Daoy (cell line): ENCODE measurements at places on chromosomes 16 and 17. TPM values are rescaled to one million over a fixed set of nuclear protein-coding genes. Genes with fewer than 3 reads are reported as not detected.

DNA sequence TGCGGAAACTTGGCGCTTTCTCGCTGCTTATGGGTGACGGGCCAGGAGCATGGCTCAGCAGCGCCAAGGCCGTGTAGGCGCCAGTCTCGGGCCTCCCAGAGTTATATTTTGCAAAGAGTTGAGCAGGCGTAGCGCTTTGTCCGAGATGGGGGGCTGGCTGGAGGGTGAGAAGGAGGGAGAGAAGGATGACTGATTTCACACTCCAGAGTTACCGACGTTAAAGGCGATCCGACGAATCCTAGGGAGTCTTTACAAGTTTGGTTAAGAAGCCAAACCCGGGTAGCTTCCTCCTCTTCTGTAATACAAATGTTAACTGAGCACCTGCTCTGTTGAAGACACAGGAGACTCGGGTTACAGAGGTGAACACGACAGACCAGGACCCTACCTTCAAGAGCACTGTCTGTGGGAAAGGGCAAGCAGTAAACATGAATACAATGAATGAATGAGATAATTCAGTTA, 782 bp downstream of the POLR2A start:
- DNase-seq = no peak

CNTD1 gene
- 0.06 TPM in 1 of 2 replicates, not detected in the other for total RNA-seq

- no peak for DNase-seq
Measured at GRCh38 chr17:74130276-74130675, 73.2 kb upstream of the RPL38 start.

GRCh38 chr17:64327201-64327930, 63.3 kb downstream of the PECAM1 start:
- DNase-seq = no peak

DNA sequence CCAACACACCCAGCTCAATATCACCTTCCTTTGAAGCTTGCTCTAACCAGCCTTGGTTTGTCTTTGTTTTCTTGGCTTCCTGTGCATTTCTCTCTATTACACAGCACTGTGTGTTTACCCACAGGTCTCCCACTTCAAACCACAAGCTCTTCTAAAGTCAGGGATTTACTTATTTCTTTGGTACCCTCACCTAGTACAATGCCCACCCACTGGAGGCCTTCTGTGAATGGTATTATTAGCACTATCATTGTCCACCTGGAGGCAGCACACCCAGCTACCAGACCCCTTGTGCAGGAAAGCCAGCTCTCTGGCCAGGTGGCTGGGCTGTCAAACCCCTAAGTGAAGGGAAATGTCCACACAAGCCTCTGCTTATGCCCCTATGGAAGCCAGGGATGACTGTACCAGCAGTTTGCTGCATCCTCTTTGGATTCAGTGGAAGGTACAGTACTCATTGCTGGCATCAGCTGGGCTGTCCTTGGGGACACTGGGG, 9.4 kb upstream of the TOP2A start:
- no peak for DNase-seq

GRCh38 chr17:81125573-81126081, 39.7 kb upstream of the PVALEF start:
- DNase-seq = peak; percentile 31

DNA sequence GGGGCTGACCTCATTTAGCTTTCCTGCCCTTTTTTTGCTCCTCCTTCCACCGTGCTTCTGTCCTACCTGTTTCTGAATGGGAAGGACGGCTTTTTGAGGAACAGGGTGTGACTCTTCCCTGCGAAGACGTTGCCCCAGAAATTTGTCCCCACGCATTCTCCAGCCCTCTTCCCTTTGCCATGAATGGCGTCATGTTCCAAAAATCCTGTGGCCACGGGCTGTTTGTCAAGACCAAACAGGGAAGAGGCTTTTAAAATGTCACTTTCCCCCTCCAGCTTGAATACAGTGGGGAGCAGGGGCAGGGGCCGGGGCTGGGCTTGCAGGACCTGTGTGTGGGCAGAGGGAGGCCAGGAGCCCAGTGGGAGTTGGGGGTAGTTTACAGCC, 13.9 kb downstream of the MPRIP start:
- DNase-seq = no peak

KCNH4 gene
- under 0.01 TPM in 1 of 2 replicates, not detected in the other for total RNA-seq

NT5M gene
- 2.7 and 4.2 TPM in 2 replicates for total RNA-seq

- DNase-seq = no peak
Measured at GRCh38 chr16:88927010-88927409, 50.0 kb downstream of the CBFA2T3 start.

GRCh38 chr16:49179714-49180330, 101.8 kb downstream of the CBLN1 start:
- no peak for DNase-seq

GRCh38 chr16:30723725-30724355, 24.4 kb upstream of the PHKG2 start:
- DNase-seq = no peak

DNA sequence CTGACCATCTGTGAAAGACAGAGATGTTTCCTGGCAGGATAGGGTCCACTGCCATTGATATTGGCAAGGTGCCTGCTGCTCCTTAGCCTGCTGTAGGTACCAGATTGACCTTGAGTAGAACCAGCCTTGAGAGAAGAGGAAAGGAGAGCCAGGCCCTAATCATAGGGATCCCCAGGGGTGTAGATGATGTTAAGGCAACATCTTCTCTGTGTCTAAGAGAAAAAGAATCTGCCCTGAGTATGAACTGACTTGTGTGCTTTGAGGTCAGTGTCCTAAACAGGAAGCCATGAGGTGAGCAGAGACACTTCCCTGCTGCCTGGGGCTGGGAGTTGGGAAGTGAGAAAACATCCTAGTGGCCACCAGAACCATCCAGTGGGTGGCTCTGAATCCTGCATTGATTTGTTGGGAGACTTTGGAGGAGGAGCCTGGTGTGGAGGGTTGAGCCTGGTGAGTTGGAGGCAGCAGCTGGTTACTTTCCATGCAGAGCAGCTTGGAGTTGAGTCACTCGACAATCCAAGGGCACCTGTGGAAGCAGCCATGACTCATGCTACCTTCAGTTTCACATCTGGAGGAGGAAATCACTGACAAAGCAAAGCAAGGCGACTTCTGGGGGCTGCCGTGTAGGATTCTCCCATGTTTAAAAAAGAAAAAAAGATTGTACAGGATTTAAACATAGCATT, 47.8 kb downstream of the BMERB1 start:
- DNase-seq = peak; percentile 96

DNA sequence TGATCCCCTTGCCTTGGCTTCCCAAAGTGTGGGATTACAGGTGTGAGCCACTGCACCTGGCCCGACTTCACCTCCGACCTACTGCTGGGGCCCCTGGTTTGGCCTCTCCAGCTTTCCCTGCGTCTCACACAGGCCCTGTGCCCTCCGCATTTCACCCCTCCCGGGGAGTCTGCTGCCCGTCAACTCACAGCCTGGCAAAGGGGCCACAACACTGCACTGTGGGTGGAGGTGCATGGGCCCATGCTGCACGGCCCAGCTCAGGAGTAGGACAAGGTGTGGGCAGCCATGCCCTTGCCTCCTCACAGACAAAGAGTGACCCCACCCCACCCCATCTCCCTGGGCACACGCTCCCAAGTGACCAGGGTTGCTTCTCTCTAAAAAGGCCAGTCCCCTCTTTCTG, 12.6 kb upstream of the TBX2 start:
- no peak for DNase-seq

DNA sequence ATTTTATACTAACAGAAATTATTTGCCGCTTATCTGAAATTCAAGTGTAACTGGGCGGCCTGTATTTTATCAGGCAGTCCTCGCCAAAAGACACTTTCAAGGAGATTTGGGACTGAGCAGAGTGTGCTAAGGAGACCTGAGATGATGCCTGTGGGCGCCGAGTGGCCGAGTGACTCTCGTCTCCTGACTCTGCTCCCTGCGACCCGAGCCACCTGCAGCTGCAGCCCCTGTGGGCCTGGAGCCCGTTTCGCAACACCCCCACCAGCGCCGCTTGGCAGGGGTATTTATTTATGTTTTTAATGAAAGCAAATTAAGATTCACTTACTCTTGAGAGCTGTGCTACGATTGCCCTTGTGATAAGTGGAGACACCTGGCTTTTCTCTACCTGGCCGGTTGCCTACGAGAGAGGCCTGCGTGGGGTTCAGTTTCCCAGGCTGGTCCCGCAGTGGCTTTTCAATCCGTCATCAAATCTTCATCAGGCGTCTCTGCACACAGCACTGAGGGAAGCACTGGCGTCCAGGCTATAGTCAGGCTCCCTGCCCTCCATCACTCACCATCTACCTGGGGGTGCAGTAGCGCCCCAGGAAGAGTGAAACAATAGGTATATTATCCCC, 124.0 kb downstream of the SEC14L1 start:
- DNase-seq = no peak

PRR15L gene
- not detected in 2 replicates for total RNA-seq

DNA sequence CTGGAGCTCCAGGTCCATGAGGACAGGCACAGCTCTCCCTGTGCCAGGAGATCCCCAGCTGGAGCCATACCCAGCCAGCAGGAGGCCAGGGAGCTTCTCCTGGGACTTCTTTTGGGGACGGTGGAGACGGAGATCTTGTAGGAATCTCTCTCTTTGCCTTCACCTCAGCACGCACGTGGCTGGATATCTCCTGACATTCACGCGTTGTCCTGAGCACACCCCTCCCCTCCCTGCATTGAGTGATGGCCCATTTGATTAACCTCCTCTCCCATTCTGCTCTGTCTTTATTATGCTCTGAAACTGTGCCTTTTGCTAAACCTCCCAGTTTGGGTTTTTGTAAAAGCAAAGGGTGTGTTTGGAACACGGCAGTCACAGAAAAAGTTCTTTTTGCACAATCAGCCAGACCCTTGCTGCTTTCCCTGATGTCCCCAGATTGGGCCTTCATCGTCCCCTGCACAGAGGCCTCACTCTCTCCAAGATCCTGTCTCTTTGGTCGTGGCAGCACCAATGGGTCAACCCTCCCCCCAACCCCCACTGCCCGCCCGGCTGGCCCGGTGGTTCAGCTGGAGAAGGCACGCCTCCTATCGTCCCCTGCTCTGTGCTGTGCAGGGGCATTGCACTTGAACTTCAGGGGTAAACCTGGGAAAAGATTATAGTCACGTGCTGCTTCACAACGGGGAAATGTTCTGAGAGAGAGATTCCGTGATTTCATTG, 32.5 kb upstream of the LGALS9 start:
- no peak for DNase-seq

DNA sequence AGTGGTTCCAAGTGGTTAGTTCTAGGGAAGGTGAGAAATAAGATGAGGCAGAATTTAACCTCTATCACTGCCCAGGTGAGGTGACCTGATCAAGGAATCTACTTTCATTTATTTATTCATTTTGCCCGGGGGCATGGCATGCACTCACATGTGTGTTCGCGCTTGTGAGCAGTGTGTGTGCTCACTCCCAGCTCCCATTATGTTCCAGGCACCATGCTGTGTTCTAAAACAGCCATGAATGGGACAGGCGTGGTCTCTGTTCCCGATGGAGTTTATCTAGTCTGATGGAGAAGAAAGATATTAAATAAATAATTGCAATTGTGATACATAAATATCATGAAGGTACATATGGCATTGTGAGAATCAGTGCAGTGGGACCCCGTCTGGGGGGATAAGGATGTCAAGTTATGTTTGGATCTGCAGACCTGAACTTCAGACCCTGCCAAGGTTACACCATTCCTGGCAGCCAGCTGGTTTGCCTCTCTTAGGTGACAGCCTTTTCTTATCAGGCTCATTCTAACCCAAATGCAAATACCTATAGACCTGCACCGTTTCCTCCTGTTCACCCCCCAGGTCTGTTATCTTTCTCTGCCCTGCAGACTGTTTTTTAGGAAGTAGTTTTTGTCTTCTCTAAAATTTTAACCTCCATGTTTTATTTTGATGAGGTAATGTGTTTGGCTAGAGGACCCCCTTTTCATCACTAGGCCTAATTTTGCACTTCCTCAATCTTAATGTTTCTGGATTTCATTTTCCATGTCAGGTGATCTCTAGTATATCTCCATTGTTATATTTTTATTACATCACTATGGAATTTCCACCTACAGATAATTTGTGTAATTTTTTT, 11.8 kb downstream of the CYB5B start:
- DNase-seq = no peak

- DNase-seq = no peak
Measured at GRCh38 chr16:50284131-50284911, 18.0 kb downstream of the ADCY7 start.

PRAC1 gene
- total RNA-seq = not detected in 2 replicates

DNA sequence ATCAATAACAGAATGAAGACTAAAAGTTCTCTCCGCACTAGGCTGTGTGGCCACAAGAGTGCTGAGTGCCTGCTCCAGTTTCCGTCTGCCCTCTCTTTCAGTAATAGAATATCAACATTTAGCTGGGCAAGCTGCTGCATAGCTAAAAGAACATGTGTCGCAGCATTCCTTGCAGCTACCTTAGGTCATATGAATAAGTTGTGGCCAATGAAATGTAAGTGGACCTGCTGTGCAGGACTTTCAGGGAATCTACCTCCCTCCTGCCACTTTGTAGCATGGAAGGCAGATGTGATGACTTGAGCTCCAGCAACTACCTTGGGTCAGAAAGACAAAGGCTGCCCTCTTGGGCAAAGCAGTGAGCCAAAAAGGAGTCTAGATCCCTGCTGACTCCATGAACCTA, 25.4 kb downstream of the SLC39A11 start:
- no peak for DNase-seq

GRCh38 chr17:67475161-67475937, 98.3 kb downstream of the PITPNC1 start:
- DNase-seq = peak; percentile 81

MYOCD gene
- 1.4 and 2.5 TPM in 2 replicates for total RNA-seq

RNF112 gene
- 0.11 and 0.57 TPM in 2 replicates for total RNA-seq

DNA sequence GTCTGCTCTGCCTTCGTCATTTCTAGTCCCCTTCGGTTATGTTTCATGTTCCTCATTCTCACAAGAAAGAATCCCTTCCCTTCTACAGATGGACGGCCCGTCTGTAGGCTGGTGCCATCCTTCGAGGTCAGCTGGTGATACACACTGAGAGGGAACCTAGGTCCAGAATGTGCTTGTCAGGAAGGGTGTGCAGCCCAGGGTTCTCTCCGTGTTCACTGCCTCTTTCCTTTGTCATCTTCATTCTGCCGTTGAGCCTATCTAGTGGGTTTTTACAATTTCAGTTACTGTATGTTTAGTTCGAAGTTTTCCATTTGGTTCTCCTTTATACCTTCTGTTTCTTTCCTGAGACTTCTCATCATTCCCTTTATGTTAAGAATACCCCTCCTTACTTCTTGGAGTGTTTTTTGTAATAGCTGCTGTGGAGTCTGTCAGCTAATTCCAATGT, 18.9 kb downstream of the KIAA0513 start:
- DNase-seq = no peak

GRCh38 chr16:85601730-85602401, 11.3 kb upstream of the GSE1 start:
- peak; percentile 46 for DNase-seq

TPSD1 gene
- total RNA-seq = not detected in 2 replicates

DNA sequence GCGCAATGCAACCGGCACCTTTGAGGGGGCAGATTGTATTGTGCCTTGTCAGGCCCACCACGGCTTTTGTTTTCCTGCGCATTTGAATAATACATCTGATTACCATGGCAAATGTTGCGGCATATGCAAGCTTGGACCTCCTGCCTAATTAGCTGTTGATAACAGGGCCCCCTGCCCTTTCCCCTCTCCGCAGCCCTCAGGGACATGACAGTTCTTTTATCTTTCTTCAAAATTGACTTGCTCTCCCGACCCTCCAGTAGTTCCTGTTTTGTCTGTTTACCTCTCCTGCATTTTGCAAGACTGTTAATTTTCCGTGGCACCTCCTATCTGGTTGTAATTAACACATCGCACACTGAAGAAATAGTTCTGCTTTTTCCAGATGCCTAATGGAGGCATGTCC, 86.8 kb downstream of the RBFOX1 start:
- DNase-seq = no peak

GRCh38 chr16:57755726-57756423, 20.3 kb downstream of the KATNB1 start:
- no peak for DNase-seq
